ENCODE measurements at places on chromosomes 16 and 17. TPM values are rescaled to one million over a fixed set of nuclear protein-coding genes. Genes with fewer than 3 reads are reported as not detected.

GGT6 gene
- not detected for total RNA-seq

DNA sequence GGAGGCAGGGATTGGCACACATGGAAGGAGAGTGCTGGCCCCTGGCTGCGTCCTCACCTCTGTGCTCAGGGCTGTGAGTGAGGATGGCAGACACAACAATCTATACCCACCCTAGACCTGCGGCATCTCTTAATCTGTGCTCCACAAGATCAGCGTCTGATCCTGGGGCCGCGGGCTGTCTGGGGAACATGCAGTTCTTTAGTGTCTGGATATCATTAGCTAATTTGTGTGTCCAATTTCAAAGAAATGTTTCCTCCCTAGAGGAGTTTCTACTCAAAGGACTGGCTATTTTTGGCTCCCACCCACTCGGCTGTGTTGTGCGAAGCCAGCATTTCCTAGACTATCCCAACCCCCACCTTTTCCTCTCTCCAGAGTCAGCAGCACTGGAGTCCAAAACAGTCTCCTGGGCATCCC lies 93.8 kb downstream of the GRIN2A start:
- no peak for DNase-seq

GRCh38 chr17:75345514-75346167 lies 56.4 kb upstream of the SLC25A19 start:
- DNase-seq = peak; percentile 33

- no peak for DNase-seq
These were observed 30.8 kb upstream of the DYNLL2 start for GRCh38 chr17:58052407-58052806.

- no peak for DNase-seq
These were observed 2.7 kb upstream of the PDE6G start for GRCh38 chr17:81659038-81659437.

Measured in activated T-cell treated with anti-CD3 and anti-CD28 coated beads, Interleukin-2, amount 50 U/mL, for 4 hours (primary cell).